ENCODE measurements at places on chromosomes 3 and 15.

DNA sequence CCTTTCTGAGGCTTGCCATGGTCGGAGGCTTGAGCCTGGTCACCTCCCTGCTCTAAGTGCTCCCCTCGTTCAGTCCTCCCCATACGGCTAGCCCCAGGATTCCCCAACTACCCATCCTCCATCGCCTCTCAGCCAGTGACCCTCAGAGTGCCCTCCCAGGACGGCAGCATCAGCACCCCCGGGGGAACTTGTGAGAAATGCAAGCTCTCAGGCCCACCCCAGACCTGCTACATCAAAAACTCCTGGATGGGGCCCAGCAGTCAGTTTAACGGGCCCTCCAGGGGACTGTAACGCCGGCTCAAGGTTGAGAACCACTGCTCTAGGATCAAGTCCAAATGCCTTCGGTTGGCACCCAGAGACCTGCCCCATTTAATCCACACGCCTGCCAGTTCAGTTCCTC lies 6.9 kb downstream of the ADAMTS17 start:
- DNase-seq: no peak

GRCh38 chr15:90585863-90586262 lies 56.1 kb downstream of the CRTC3 start:
- no peak for DNase-seq

DNA sequence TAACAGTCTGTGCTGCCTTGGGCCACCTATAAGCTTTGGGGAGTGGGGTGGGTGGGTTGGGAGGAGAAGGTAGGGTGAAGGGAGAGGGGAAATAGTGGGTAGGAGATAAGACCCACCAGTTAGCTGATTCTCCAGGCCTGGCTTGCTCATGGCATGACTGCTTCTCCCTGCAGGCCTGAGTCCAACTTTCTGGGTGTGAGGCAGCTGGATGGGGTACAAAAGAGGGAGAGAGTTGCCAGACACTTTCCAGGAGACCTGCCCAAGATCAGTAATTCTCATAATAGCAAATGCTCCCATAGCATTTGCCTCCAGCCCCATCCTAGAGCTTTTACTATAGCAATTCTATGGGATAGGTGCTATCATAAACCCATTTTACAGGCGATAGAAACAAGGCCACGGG lies 7.7 kb downstream of the CGNL1 start:
- no peak for DNase-seq

GRCh38 chr3:69005791-69006482 lies 7.5 kb downstream of the EOGT start:
- DNase-seq: no peak

DNA sequence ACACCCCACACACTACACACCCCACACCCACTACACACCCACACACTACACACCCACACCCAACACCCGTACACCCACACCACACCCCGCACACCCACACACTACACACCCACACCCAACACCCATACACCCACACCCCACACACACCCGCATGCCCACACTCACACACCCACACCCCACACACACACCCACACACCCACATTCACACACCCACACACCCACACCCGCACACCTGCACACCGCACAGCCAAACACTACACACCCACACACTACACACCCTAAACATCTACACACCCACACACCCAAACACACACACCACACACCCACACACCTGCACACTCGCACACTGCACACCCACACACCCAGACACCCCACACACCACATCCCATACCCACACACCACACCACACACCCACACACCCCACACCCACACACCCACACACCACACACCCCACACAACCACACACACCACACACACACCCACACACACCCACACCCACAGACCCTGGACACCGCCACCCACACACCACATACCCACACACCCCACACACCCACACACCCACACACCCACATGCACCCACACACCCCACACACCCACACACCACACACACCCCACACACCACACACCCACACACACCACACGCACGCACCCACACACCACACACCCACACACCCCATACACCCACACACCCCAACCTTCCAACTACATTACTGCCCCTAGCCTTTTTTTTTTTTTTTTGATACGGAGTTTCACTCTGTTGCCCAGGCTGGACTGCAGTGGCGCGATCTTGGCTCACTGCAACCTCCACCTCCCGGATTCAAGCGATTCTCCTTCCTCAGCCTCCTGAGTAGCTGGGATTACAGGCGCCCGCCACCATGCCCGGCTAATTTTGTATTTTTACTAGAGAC lies 16.9 kb downstream of the CEP19 start:
- DNase-seq: peak; percentile 28

GRCh38 chr3:12473511-12473910 lies 10.8 kb upstream of the TSEN2 start:
- DNase-seq: no peak

- DNase-seq: no peak
Observed at GRCh38 chr15:60386615-60387014, 11.2 kb downstream of the ANXA2 start.

GRCh38 chr3:46280105-46280797 lies 38.0 kb downstream of the CCR3 start:
- DNase-seq: peak; percentile 58

DNA sequence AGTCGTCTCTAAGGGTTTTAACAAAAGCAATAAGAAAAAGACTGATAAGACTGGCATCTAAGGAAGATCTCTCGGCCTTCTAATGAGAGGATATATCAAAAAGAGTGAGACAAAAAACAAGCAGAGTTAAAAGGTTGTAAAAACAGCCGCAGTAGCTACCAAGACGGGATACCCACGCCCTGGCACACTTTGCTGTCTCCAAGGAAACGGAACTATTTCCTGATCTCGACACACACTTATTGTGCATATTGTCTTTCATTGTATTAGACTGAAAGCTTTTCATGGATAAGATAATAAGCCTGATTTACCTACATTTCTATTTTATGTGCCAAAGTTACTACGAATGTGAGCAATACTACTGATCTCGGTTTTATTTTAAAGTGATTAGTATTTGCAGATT lies 161.5 kb upstream of the MCTP2 start:
- DNase-seq: no peak

DNA sequence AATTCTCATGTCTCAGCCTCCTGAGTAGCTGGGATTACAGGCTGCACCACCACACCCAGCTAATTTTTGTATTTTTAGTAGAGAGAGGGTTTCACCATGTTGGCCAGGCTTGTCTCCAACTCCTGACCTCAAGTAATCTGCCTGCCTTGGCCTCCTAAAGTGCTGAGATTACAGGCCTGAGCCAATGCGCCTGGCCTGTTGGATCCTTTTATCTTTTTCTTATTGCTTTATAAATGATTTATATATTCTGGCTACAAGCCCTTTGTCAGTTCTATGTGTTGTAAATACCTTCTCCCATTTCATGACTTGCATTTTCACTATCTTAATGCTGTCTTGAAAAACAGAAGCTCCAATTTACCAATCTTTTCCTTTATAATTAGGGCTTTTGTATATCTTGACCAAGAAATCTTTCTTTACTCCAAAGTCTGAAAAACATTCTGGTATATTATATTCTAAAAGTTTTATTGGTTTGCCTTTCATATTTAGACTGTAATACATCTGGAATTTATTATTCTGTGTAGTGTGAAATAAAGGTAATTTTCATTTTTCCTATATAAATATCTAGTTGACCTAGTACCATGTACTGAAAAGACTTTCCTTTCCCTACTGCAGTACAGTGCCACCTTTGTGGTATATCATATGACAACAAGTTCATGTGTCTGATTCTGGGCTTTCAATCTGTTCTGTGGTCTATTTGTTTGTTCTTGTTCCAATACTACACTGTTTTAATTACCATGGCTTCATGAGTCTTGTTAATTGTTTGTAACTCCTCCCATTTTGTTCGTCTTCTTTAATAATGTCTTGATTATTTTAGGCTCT lies 52.9 kb upstream of the RNU6-1 start:
- no peak for DNase-seq

GRCh38 chr3:13880811-13881156 lies 913 bp upstream of the WNT7A start:
- no peak for DNase-seq

- DNase-seq: no peak
Observed at GRCh38 chr3:159200176-159200575, 398.3 kb downstream of the MFSD1 start.

DNA sequence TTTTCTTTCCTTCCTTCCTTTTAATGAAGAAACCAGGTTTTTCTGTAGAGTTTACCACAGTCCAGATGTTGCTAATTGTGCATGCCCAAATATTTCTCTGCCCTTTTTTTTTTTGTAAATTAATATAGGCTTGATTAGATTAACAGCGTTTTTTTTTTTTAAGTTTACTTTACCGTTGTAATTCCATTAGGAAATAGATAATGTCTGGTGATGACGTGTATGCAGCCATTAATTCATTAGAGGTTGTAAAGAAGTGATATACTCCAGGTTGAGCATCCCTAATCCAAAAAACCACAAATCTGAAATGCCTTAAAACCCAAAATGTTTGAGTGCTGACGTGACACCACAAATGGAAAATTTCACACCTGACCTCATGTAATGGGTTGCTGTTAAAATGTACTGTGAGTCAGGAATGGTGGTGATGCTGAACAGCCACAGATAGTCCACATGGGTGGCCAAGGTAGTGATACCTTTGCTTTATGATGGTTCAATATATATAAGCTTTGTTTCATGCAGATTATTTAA lies 43.2 kb downstream of the KNL1 start:
- no peak for DNase-seq

DNA sequence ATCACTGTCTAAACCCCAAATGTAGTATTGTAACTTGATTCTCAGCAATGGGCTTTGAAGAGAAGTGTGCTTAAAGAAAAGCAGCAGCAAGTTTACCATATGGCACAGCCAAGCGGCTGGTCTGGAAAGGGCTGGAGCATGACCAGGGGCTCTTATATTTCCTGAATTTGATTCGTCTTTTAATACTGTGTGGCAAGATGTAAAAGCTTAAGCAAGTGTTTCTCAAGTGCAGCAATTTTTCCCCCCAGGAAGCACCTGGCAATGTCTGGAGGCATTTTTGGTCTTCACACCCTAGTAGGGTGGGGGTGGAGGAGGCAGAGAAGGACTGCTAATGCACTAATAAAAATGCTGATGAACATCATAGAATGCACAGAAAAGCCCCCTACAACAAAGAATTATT lies 397.9 kb downstream of the NTRK3 start:
- no peak for DNase-seq

GRCh38 chr15:73021139-73021621 lies 31.1 kb upstream of the NEO1 start:
- no peak for DNase-seq

DNA sequence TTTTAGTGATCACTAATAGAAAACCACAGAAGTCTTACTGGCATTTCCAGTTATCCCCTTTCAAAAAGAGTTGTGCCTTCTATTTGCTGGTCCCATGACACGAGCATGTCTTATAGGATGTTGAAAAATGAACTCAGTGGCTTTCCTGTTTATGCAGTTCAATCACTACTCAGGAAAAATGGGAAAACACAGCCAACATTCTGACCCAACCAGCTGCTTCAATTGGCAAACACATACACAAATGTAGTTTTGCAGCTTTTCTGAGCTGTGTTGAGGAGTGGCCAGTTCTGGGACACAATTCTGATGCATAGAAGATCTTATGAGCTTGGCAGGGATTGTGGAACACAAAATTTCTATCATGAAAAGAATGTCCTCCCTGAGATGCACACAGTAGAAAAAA lies 40.3 kb downstream of the FSTL1 start:
- no peak for DNase-seq

DNA sequence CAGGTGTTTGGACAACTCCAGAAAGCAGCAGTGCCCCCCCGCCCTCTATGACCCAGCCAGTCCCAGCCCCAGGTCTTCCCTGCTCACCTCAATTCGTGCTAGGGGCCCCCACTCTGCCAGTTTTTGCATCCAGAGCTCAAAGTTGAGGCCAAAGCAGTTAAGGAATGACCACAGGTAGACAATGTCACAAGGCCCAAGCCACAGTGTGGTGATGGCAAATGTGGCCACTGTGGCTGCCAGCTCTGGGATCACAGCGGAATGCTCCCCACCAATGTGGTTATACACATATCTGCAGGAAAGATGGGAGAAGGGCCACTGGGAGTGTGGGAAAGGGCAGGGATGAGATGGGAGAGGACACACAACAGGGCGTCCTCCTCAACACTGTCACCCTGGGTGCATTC lies 8.2 kb downstream of the KLHL40 start:
- DNase-seq: no peak

DNA sequence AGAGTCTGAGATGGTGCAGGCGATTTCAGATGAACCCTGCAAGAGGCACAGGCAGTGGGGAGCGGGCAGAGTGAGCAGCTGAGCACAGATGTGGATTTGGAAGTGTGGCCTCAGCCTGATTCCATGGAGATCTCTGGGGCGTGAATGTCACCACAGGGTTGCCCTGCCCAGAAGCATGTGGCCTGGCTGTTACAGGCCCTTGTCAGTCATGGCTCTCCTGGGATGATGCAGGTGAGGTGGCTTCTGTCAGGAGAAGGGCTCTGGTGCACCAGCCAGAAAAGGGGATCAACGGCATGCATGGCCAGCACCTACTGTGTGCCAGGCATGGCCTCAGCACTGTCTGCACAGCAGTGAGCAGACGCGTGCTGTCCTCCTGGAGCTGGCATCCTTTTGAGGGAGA lies 11.9 kb downstream of the HDAC11 start:
- DNase-seq: no peak

DNA sequence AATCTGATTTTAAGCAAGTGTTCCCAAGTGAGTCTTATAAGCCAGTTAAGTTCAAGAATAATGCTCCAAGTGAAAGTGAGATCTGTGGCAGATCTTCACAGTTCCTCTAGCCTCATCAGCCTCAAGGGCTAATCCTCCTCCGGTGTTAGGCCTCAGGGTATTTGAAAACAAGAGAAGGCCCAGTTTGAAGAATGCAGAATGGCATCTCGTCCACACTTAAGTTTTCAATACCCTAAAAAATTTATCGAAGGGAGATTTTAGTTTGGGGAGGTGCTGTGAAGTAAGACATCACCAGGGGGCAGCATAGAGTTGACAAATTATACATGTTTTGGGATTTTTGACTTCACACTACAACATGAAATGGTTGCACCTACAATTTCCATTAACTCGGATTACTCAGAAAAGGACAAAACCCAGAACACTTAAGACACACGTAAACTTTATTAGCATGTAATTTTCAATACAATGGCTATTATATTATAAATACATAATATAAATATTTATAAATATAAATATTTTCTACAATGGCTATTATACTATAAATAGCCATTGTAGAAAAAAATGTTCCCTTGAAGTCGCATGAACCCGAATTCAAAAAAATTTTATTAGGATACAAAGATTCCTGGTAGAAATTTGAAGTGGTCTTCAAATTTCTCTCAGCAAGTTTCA lies 2.3 kb upstream of the TMEM266 start:
- peak; percentile 10 for DNase-seq

DNA sequence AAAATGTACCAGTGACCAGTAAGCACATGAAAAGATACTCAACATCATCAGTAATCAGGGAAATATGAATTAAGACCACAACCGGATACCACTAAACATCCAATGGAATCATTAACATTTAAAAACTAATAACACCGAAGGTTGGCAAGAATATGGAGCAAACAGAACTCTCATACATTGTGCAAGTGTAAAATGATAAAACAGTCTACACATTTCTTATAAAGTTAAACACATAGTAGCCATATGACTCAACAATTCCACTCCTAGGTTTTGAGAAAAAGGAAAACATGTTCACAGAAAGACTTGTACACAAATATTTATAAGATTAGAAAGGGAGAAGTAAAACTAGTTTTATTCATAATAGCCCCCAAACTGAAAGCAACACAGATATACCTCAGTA lies 60.3 kb upstream of the SLCO2A1 start:
- no peak for DNase-seq
